ENCODE measurements at places on chromosomes 2 and 18.

- DNase-seq = no peak
Observed at GRCh38 chr2:144595279-144595678, 75.4 kb upstream of the ZEB2 start.

- DNase-seq = peak; percentile 28
Observed at GRCh38 chr2:5695654-5696403, 3.6 kb downstream of the SOX11 start.

- DNase-seq = peak; percentile 24
Observed at GRCh38 chr2:76752506-76752905, 769.7 kb downstream of the LRRTM4 start.

- DNase-seq = peak; percentile 60
Observed at GRCh38 chr18:12092398-12093229, 1.0 kb upstream of the ANKRD62 start.

- no peak for DNase-seq
Observed at GRCh38 chr2:234457421-234457820, 39.5 kb downstream of the ARL4C start.

DNA sequence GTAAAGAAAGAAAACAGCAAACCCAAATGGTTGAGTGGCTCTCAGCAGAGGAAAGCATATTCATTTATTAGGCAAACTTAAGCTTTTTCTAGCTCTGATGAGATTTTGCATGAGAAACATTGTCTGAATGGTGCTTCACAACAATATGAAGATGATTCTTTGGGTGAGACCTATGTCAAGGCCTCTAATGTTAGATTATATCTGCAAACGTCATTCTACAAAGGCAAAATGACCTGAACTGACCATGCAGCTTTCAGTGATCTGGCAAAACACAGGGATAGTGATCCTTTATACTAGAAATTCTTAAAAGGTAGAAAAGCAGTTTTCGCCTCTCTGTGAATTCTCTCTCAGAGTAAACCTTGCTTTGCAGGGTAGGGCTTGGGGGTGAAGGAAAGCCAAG is 11.7 kb downstream of the RHBDD1 start:
- no peak for DNase-seq

- DNase-seq = no peak
Observed at GRCh38 chr2:47640356-47640755, 142.6 kb upstream of the MSH6 start.

- no peak for DNase-seq
Observed at GRCh38 chr2:95231723-95232122, 24.4 kb downstream of the ZNF892 start.

- DNase-seq = peak; percentile 14
Observed at GRCh38 chr18:905948-906415, 1.3 kb downstream of the ADCYAP1 start.

DNA sequence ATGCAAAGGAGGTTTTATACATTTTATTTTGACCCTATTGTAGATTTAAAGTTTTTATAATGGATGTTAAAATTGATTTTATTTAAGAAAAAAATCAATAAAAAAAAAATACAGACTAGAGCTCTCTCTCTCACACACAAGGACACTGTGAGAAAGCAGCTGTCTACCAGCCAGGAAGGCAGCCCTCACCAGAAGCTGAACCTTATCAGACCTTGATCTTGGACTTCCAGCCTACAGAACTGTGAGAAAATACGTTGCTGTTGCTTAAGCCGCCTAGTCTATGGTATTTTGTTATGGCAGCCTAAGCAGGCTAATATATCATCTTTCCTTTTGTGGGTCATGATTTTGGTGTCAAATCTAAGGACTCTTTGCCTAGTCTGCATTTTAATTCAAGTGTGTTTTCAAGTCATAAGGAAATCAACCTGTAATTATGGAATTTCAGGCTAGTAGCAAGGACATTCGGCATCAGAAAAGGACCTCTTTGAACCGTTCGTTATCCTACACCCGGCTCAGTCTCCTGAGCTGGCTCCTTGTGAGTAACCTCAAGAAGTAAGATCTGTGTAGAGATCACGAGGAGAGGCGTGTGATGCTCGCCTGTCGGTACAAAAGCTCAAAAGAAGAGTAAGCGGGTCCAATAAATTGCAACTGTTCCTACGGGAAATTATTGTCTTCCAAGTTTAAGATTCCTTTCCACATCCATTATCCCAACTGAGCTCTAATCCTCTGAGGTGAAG is 98.2 kb downstream of the PDCL3 start:
- DNase-seq = no peak

- DNase-seq = no peak
Observed at GRCh38 chr2:19321946-19322345, 36.5 kb downstream of the OSR1 start.

GRCh38 chr18:62026586-62026985 is 133.8 kb upstream of the RNF152 start:
- DNase-seq = no peak

DNA sequence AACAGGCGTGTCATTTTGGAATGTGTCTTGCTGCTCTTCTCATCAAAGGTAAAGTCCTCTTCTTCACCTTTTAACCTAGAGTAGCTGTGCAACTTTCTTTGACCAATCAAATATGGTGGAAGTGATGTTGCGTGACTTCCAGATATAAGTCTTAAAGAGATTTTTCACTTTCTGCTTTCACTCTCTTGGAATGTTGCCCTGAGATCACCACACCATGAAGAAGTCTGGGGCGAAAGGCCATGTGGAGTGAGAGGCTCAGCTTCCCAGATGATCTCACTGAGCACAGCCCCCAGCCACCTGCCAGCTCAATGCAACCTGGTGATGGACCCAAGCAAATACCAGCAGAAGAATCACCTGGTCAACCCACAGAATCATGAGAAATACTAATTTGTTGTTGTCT is 7.1 kb upstream of the GALNT3 start:
- no peak for DNase-seq

DNA sequence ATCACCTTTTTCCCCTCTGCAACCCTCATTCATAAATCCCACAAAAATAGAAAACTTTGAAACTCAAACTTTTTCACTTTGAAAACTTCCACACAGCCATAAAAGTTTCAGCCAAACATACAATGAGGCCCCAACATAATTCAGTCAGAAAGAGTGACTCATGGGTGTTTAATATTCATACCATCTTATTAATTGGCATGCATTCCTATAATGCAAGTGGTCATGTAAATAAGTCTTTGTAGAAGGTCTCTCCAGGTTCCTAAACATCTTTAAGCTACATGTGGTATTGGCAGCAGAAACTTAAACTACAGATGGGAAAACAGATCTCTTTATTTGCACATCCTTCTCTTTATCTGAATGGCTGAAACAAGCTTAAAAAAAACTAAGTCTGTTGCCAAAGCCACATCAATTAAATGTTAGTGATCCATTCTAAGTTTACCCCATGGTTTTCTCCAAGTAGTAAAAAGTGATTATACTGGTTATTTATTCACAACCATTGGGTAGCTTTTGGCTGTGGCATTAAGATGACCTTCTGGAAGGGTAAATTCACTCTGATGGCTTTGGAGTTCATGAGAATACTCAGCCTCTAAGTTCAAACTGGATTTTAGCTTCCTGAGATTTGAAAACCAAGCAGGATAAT is 70.2 kb upstream of the LYPD1 start:
- DNase-seq = no peak

GRCh38 chr2:184304006-184304405 is 294.3 kb upstream of the ZNF804A start:
- DNase-seq = no peak

DNA sequence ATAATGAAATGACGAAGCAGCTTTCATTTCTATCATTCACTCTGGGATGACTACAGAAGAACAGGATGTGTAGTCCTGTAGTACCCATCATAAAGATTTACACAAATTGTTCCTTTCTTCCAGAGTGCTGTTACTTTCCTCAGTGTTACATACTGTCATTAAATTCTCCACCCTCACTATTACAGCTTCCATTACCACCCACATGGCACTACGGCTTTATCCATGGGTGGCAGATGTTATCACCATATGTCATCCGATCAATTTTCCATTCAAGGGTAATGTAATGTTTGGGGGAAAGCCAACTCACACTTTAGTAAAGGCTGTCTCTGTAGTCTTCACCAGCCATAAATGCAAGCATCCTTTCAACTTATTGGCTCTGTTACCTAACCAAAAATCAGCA is 7.1 kb upstream of the CSRNP3 start:
- DNase-seq = no peak

DNA sequence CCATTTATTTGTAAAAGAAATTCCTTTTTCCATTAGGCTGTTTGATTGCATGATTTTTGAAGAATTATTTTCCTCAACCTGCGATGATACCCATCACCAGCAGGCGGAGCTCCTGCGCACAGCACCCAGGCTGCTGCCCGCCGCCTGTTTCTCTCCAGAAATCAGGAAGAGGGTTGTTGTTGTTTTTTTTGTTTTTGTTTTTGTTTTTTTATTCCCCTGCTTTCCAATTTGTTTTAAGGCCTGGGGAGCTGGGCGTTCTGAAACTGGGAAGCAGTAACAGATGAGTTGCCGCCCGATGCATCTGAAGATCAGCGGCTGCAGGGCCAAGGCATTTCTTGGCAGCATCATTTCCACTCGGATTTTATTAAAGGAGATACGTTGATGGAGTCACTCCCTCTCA is 132.1 kb downstream of the MBP start:
- DNase-seq = no peak

- DNase-seq = no peak
Observed at GRCh38 chr2:105396254-105397024, 2.4 kb downstream of the FHL2 start.

- DNase-seq = no peak
Observed at GRCh38 chr2:8230466-8230865, 451.4 kb upstream of the ID2 start.

DNA sequence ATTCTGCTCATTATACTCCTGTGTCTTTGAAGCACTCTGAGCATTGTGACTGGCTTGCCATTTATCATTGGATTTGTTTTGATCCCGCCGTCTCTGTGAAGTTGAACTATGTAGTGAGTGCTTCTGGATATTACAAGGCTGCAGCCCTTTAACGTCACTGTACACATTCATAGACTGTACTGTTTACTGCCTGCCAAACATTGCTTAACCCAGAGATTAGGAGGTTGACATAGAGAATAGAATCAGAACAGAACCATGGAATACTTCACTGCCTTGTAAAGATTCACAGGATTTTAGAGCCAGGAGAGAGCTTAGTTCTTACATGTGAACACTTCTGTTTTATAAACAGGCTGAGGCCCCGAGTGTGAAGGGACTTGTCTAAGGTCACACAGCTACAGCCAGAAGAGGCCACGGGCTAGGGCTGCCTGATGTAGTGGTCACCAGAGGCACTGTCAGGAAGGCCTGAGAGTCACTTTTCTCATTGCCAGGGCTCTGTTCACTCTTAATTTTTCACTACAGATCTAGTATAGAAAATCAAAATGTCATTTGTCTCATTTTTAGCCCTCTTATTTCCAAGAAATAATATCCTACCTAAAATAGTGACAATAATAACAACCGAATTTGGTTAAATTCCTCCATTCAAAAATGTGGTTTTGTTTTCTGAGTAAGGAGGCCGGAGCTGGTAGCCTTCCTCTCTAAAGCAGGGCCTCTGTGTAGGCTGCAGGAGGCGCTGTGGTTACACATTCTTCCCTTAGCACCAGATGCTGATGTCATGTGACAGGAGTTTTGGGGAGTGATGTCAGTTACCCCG is 87.9 kb downstream of the UGGT1 start:
- DNase-seq = no peak

GRCh38 chr2:72998724-72999123 is 72.8 kb downstream of the SFXN5 start:
- no peak for DNase-seq

DNA sequence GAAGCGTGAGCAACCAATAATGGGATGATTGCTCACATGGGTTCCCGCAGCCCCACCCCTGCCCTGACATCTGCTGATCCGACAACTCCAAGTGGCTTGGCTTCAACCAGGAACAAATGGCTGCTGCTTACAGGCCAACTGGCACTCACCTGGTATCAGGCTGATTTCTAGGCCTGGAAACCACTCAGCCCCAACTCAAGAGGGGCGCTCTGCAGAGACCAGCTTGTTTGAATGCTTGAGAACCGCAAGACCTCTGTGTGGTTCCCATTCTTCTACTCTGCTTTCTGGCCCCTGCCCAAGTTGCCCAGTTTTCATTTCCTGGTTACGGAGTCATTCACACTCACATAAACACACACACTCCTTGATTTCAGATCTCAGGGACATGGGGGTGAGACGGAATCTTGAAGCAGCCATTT is 52.0 kb downstream of the TNP1 start:
- peak; percentile 75 for DNase-seq

DNA sequence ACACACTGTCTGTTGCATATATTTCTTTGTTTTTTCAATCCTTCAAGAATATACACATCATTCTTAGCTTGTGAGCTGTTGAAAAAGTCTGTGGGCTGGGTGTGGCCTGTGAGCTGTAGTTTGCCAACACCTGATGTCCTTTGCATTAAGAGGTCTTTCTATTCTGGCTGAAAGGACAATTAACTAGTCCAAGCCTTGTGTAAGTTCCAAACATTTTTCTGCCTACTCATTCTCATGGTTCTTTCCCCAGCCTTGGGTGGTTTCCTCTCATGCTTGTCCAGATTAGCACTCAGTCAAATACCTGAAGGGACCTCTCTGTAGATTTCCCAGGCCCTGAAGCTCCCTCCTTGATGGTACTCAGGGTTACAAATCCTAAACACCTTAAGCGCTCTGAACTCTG is 57.8 kb upstream of the NABP1 start:
- DNase-seq = no peak

GRCh38 chr2:144405982-144406788 is 113.7 kb downstream of the ZEB2 start:
- no peak for DNase-seq

DNA sequence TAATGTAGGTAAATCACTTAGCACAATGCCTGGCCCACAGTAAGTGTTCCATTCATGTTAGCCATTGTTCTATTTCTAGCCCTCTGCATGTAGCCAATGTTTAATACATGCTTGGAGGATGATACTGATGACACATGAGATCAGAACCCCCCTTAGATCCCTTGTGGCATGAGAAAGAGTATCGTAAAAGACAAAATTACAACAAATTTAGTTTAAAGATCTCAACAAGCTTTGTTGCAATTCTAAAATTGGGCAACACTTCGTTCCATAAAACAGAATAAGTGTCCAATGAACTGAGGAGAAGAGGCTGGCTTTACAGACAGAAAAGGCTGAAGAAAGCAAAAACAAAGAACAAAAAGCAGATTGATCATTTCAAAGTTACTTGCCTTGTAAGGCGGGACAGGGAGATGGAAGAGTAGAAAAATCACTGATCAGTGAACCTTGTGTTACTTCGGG is 148.7 kb upstream of the SLC1A4 start:
- no peak for DNase-seq

- DNase-seq = no peak
Observed at GRCh38 chr2:10581021-10581420, 108.8 kb downstream of the NOL10 start.

GRCh38 chr18:21433436-21433835 is 167.1 kb downstream of the ESCO1 start:
- no peak for DNase-seq

GRCh38 chr2:101794141-101794540 is 96.6 kb downstream of the MAP4K4 start:
- DNase-seq = no peak

All from NCI-H510A (cell line).